Thymus (tissue), 14 donors: ENCODE measurements at places on chromosomes 6 and 20.

GRCh38 chr6:63543982-63544381, 28.3 kb upstream of the LOC128125822 start:
- no peak for DNase-seq

DNA sequence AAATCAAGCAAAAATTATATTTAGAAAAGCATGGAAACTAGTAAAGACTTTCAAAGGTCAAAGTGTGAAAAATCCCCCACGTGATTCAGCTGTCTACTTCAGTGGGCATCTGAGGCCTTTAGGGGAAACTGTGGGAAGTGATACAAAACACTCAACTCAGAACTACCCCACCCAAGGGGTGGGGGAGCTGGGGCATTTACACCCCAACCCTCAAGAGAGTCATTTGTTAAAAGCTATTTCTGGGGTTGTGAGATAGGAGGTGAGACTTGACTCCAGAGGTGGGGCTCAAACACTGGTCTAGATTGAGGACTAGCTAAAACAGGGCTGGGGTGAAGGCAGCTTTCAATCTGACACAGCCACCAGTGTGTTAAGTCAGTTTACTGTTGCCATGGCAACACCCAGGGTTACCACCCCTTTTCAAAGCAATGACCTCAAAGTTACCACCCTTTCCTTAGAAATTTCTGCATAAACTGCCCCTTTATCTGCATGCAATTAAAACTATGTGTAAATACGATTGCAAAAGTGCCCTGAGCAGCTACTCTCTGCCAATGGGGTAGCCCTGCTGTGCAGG, 9.9 kb upstream of the GTSF1L start:
- no peak for DNase-seq

DNA sequence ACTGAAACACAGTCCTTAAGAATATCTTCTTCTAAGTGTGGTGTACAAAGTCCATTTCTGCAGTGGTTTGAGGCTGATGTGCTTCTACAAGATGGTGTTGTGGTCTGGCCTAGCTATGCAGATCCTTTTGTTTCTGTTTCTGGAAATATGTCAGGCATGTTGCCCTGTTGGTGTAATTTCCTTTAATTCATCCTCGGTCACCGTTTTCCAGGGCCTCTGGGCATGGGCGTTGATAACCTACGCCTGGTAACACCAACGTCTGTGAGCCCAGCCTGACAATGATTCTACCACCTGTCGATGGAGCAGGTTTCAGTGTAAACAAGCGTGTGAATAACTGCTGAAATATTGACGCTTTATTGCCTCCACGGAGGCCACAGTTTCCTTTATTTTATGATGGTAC, 33.3 kb upstream of the AFDN start:
- no peak for DNase-seq

DNA sequence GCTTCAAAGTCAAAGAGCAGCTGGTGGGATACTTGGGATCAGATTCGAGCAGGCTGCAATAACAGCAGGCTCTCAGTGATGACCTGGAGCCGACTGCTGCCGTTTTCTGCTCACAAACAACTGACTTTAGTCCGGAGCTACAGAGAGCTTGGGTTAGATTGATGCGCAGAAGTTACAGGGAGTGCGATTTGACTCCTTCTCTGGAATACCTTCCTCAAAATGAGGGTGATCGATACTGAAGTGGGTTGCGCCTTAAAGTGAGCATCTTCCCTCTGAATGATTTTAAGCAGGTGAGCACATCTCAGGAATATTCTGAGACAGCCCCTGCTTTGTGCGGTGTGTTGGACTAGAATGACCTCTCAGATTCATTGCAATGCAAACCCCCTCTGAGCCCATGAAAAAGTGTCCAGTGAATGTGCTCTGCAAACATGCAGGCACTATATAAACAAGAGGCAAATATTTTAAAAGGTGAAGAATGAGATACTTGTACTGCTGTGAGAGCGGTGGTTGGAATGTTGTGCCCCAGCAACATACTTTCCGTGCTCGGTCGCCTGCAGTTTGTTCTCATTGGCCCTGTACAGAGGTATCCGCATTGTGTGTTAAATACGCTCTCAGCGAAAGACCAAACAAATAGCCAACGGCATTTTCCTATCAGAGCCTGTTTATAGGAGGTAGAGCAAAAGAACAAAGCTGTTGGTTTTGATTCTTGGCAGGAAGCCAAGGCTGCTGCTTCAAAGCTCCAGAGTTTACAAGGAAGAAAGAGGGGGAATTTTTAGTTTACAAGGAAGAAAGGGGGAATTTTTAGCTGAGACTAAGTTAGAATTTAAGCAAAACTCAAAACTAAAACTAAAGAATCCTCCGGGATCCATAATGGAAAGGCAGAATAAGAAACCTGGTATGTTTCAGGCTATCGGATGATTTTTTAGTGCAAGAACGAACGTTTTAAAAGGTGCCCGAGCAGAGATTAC, 67.7 kb downstream of the PHACTR2 start:
- DNase-seq, result no peak

DNA sequence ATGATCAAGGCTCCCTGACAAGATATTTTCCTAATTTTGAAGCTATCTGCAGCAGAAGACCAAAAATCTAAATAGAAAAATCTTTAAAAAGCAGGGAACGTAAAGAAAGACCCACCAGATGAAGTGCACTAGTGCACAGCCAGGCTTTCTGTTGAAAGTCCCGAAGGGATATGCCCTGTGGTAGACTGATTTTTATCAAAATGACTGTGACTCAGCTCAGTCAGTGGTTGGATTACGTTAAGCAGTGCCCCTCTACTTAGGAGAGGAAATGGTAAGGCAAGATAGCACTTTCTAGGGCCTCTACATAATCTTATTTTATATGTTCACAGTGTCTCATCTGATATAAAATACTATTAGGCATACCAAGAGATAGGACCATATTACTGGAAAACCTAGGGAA, 123.4 kb upstream of the RAB32 start:
- no peak for DNase-seq

GRCh38 chr20:59829054-59829785, 104.2 kb downstream of the SYCP2 start:
- DNase-seq, result no peak

- no peak for DNase-seq
These were observed 243.2 kb downstream of the OGFRL1 start for GRCh38 chr6:71531841-71532240.

GRCh38 chr6:12249541-12250382, 40.4 kb upstream of the EDN1 start:
- no peak for DNase-seq

DNA sequence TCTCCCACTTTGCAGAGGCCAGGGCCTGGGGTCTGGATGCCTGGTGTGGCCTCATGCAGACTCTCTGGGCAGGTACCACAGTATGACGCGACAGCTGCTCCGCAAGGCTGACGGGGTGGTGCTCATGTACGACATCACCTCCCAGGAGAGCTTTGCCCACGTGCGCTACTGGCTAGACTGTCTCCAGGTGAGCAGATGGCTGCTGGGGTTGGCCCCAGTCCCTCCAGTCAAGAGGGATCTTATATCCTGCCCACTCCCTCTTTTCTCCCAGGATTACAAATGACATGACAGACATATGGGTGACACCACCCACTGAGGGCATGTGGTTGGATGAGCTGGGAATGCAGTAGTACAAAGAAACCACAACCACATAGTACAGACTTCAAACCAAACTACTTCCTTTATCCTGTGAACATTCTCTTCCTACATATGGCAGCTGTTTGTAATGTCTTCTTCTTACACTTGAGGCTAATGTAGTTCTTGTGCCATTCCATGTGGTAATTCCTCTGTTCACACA, 29.9 kb downstream of the RAB44 start:
- no peak for DNase-seq

DNA sequence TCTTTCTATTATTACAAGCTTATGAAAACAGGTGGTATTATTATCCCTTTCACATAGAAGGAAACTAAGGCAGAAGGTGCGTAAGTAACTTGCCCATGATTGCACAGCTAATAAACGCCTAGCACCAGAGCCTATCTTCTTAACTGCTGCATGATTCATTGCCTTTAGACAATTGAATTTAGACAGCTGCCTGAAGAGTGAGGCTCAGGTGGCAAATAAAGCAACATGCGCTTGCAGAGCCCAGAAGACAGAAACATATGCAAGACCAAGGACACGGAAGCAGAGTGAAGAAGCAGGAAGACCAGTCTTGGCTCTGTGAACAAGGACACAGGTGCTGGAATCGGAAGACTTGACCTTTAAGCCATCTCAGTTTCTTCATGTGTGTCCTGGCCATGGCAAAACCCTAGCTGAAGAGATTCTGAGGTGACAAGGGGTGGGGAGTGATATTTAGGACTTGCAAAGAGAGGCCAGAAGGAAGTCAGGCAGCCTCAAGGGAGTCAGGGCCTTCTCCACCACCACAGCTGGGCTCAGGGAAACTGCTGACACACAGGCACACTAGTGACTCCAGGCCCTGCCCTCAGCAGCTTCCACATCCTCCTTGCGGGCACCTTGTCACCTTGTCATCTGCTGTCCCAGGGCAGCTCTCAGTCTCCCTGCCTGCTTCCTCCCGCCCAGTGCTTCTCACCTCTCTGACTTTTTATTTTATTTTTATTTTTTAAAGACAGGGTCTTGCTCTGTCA, 91.7 kb upstream of the SLC22A16 start:
- DNase-seq, result no peak

- no peak for DNase-seq
These were observed 327.3 kb downstream of the HACE1 start for GRCh38 chr6:104532462-104532861.

DNA sequence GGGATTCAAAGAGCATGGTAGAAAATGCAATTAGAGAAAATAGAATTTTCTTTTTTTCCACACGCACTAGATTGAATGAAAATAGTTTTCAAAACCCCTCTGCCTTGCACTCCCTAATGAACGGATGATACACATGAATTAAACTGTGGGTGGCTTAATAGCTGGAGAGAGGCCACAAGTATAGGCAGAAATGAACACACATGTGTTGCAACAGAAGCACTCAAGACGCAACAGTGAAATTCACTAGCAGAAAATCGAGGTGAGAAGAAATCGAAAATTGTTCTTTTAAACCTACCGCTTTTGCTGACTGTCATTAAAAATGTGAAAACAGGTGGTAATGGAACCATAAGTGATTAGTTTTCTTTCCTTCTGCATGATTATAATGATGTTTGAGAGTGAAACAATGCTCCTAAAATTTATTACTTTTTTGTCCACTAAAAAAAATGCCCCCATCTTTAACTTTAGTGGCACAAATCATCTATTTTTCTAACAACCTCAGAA, 80.1 kb upstream of the SHLD1 start:
- DNase-seq, result no peak

DNA sequence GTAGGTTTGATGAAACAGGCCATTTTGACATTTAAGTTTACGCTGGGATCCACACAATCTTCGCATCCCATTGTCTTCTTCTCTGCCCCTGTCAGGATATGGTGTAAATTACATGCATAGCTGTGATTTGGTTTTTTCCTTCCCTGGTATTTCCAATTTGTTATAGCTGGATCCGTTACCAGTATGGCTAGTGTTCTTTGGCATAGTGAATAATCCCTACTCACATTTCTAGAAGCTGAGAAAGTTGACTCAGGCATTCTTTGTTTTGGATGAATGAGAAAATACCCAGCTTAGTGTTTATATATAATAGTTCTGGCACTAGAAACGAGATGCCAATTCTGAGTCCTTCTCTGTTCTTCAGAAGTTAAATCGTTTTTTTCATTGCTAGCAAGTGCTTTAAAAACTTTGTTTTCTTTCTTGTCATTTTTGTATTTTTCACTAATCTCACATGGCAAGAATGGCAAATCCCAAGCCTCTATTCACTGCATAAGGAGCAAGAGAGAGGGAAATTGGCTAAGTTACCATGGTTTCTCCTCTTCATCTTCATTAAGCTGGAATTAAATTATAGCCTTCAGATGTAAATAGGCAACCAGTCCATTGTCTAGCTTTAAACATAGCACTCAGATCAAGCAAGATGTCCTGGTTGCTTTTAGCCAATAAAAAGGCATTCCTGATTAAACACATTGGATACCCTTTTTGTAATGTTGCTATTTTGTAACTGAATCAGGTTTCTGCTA, 91.9 kb upstream of the LAMP5 start:
- no peak for DNase-seq

DNA sequence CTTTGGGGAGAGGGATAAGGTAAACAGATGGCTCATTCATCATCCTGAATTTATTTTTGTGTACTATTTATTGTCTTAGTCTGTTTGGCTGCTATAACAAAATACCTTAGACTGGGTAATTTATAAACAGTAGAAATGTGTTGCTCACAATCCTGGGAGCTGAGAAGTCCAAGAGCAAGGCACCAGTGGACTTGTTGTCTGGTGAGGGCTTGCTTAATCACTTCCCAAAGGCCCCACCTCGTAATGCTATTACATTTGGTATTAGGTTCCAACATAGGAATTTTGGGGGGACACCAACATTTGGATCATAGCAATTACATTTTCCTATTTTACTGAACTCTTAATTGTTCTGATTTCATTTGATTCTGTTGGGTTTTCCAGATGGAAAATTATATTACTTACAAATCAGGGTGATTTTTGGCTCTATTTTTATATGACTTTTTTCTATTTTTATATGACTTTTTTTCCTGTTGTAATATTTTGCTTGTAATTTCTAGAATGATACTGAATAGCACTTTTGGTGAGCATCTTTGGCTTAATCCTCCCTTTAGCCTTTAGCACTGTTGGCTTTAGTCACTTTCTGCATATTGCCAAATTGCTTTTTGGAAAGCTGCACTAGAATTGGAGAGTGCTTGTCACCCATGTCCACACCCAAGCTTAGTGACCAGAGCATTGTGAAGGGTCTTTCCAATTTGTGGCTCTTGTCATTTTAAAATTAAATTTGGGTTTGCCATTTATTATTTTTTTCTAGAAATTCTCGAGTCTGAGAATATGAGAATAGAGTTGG, 43.7 kb upstream of the TULP4 start:
- no peak for DNase-seq

GRCh38 chr20:12570371-12570770, 438.4 kb upstream of the SPTLC3 start:
- no peak for DNase-seq

- DNase-seq, result no peak
These were observed 64.4 kb upstream of the DUSP22 start for GRCh38 chr6:227812-228338.
